ENCODE measurements at places on chromosomes 4 and X.

DNA sequence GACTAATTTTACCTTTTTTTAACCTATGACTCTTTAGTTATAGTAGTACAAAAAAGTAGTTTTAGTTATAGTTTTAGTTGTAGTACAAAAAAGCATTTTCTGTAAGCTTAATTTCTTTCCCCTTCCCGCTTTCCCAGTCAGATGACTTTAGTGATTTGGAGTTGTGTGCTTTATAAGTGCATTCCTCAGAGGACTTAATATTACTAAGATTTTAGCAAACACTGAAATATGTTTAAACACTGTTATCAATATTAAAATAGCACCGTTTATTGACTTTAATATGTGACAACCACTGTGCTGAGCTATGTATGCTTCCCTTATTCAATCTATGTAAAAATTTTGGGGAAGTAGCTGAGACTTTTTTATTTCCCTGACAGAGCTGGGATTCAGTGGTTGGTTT is 22.8 kb downstream of the GUF1 start:
- no peak for DNase-seq

DNA sequence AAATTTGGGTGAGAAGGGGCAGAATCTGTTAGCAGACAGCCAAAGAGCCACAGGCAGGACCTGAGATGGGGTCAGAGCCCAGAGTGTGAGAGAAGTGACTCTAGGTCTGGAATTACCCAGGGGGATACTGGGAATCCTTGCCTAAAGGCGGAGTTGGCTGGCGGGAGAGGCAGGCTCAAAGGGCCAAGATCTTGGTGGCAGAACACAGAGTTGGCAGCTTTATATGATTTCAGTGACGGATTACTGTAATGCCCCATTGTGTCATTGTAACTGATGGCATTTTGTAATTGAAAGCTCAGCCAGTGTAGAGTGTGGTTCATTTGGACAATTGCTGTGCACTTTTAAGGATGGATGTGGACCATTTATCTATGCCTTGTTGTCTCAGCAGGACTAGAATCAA is 77.3 kb downstream of the SMIM20 start:
- no peak for DNase-seq

DNA sequence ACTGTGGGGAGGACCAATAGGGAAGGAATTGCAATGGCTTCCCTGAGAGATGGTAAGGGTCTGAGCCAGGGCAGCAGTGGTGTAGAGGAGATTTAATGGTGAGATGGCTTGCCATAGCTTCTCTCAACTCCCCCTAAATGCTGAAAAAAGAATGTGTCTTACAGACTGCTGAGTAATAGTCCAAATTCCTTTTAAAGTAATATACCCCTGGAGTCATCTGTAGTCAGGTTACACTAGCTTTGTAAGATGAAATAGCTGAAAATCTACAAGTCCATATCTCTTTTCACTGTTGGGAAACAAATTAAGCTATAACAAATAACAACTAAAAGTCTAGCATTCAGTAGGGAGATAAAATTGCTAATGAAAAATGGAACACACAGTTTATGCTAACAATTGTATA is 33.5 kb downstream of the MAPK10 start:
- no peak for DNase-seq

- no peak for DNase-seq
These were observed 235.1 kb downstream of the USP46 start for GRCh38 chr4:52423967-52424366.

GRCh38 chrX:69083361-69083760 is 81.9 kb downstream of the PJA1 start:
- DNase-seq, result no peak

Measured in activated CD4-positive, alpha-beta T cell treated with anti-CD3 and anti-CD28 coated beads, Interleukin-2, amount 50 U/mL, for 4 hours (primary cell).